ENCODE measurements at places on chromosomes 2 and 18.

DNA sequence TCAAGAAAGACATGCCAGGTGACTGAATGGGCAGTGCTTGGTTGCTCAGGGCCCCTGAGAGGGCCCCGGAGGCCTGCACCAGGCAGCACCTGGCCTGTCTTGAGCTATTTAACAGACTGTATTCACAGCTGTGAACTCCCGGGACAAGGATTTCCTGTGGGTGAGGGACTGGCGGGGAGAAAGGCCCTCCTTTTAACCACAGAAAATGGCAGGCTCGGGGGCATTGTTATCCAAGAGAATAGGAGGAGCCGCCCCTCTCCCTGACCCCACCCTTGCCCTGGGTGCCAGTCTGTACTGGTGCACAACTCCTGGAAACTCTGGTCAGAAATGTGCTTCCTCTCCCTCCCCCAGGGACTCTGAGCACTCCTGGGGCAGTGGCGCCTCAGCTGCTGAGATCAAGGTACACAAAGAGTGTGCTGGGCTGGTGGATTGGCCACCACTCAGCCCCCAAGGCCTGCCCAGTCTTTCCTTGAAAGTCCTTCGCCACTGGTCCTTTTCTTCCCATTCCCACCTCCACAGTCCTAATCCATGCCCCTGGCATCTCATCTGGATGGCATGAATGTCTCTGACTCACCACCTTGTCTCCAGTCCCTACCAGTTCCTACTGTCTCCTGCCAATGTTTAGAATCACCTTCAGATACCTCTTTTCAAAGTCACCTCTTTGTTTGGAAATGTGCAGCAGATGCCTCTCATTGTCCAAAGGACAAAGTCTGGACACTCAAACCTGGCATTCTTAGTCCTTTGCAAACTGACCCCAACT is 19.6 kb upstream of the EPAS1 start:
- no peak for DNase-seq

DNA sequence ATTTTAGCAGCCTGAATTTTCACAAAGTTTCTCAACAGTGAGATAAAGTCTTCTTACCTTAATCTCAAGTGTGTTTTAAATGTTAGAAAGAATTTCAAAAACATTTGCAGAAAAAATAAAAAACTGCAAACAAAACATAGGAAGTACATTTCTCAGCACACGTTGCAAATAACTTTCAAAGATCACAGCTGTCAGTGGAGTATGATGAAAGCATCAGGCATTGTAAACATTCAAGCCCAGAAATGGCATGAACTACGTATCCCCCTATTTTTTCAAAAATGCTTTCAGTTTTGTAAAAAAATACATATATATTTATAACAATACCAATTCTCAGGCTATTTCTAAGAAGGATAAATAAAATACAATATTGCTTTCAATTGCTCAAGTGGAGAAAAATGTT is 320.6 kb upstream of the TFPI start:
- no peak for DNase-seq

DNA sequence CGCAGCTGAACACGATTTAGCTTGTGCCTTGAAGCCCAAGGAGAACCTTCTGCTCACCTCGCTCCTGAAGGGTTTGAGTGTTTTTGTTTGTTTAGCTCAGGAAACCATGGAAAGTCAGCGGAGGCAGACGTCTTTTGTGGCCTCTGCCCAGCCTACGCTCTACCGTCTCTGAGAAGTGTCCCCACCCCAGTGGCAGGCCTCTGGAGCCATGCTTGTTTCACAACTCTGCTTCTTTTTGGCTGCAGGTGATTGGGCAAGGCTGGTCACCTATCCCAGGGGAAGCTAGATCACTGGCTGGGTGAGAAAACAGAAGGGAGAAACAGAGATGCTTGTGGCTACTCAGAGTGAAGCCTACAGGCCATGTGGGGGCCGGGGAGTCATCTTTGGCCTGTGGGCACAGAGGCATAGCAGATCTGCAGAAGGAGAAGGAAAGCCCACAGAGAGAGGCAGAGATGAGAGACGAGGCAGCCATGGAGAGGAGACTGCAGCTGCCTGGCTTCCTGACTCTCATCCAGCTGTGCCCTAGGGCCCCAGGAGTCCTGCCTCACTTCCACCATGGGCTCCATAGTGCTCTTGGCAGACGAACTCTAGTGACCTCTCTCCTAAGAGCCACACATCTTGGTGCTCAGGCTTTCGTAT is 50.1 kb downstream of the CIB4 start:
- DNase-seq, result no peak

- DNase-seq, result no peak
These were observed 40.8 kb downstream of the PAPOLG start for GRCh38 chr2:60796573-60797509.

DNA sequence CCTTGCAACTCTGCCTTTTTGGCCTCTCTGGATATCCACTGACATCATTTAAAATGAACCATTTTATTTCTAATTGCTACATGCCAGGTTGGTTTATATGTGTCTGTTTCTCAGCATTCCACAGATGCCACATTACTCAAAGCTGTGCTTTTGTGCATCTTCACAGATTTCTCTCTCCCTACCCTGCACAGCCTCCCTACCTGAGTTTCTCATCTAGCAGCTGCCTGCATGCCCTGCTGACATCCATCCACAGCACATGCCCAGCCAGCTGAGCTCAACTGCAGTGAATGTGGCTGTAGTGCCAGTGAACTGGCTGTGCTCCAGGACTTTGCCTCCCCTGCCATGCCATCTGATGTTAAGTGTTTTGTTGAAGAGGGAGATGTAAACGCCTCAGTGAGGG is 44.5 kb downstream of the PKP4 start:
- DNase-seq, result no peak

- no peak for DNase-seq
These were observed 133.2 kb downstream of the ACKR3 start for GRCh38 chr2:236702657-236703372.

- DNase-seq, result no peak
These were observed 117.5 kb upstream of the TMEM18 start for GRCh38 chr2:794554-795241.

GRCh38 chr2:241560162-241560882 is 1.8 kb downstream of the BOK start:
- no peak for DNase-seq

DNA sequence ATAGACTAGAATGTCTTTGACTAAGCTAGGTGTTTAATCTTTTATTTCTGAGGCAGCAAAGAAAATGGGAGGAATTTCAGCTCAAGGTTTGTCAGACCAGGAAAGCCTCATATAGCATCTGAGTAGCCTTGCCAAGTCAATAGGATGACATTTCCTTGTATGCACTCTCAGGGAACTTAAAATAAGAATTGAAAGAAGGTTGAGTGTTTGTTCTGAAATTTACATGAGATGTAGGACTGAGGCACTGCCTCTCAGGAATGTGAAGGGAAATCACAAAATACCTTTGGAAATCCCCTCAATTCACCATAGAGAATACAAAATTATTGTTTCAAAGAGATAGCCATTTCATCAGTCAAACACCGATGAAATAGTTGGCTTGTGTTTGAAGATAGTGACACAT is 392.0 kb upstream of the NRP2 start:
- no peak for DNase-seq
